ENCODE measurements at places on chromosomes 6 and 20. TPM values are rescaled to one million over a fixed set of nuclear protein-coding genes. Genes with fewer than 3 reads are reported as not detected.

- DNase-seq, result no peak
Observed at GRCh38 chr6:57329933-57330332, 12.5 kb downstream of the PRIM2 start.

DNA sequence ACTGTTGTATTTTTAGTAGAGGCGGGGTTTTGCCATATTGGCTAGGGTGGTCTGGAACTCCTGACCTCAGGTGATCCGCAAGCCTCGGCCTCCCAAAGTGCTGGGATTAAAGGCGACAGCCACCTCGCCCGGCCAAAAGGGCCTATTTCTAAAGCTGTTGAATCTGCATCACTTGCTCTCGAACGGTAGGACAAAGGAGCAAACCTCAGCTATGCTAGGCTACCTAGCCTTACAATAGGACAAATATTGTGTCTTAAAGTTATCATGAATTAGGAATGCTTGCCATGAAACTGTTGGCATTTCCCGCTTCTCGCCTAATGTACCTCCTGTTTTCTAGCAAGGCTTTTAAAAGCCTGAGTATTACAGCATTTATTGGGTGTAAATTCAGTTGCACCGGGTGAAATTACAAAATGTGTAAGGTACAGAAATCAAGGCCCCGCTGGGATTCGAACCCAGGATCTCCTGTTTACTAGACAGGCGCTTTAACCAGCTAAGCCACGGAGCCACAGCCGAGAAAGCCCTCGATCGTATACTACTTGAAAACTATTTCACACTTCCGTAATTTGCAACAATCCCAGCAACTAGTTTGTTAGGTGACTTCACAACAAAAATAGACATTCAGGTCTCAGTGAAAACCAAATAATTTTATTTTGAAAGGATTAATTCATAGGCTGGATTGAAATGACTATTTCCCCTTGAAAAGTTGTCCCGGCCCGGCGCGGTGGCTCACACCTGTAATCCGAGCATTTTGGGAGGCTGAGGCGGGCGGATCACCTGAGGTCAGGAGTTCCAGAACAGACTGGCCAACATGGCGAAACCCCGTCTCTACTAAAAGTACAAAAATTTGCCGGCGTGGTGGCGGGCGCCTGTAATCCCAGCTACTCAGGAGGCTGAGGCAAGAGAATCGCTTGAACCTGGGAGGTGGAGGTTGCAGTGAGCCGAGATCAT lies 211.6 kb upstream of the ZNF184 start:
- DNase-seq, result peak; percentile 33

GRCh38 chr6:1247056-1247455 lies 64.8 kb upstream of the FOXQ1 start:
- DNase-seq, result no peak

GRCh38 chr20:38095017-38095686 lies 61.6 kb downstream of the RPRD1B start:
- DNase-seq, result no peak

GRCh38 chr6:53441035-53441493 lies 92.3 kb upstream of the ELOVL5 start:
- no peak for DNase-seq

DNA sequence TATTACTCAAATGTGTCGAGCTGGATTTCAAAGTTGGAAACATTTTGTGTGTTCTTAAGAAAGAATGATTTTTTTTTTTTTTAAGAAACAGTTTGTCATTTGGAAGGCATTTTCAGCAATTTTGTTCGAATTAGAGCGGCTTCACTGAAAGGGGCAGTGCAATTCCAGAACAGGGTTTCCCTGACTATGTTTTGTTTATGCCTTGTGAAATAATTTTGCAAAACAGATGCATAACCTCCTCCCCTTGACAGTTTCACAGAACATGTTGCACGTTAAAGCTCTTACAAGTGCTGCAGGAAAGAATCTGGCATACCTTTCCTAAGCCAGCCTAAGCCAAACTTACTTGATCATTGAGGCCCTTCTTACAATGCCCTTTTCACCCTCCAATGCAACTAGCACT lies 216.0 kb upstream of the SSTR4 start:
- DNase-seq, result no peak

DNA sequence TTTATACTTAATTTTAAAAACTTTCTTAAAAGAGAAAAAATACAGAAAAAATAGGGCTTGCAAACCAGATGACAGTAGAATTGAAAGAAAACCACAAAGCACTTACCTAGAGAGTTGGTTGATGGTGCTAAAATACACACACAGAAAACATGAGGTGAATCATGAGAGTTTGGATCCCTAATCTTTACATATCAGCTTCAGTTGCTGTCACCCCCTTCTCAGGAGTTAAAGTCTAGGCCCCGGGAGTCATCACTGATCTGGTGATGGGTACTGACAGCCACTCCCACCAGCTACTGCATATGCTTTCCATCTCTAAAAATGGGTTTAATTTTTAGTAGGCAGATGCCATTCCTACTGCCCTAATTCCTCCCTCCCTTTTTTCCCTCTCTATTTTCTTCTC lies 16.7 kb downstream of the TSBP1 start:
- no peak for DNase-seq

DNA sequence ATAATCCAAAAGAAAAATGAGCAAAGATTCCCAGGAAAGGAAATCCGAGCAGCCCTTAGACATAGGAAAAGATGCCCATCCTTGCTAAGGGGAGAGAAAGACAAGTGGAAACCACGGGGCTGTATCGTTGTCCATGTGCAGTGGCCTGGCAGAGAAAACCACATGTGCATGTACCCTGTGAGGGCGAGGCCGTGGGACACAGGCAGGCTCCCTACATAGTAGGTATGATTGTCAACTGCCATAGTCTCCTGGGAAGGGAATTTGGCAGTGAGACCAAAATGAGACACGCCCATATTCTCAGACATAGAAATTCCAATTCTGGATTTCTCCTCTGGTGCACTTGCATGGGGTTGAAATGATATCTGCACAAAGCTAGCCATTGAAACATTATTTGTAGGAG lies 169.7 kb upstream of the SALL4 start:
- no peak for DNase-seq

DNA sequence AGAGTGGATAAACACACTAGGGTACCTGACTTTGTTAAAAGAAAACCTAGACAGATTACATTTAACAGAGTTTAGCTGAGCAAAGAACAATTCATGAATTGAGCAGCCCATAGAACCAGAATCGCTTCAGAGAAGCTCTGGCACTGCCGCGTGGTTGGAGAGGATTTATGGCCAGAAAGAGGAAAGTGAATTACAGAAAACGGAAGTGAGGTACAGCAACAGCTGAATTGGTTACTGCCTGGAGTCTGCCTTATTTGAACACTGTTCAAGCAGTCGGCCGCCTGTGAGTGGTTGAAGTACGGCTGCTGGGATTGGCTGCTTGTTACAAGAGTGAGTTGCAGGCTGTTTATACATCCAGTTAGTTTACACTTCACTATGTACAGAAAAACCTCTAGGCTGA lies 253.8 kb upstream of the CDYL start:
- DNase-seq, result no peak

GRCh38 chr20:64136004-64136710 lies 28.1 kb upstream of the MYT1 start:
- no peak for DNase-seq

TEAD3 gene
- 0.39 TPM for total RNA-seq

SMLR1 gene
- total RNA-seq, result not detected

ADGRB3 gene
- not detected for total RNA-seq

POPDC3 gene
- total RNA-seq, result not detected

DNAJC5 gene
- total RNA-seq, result 42.8 TPM

OVOL2 gene
- total RNA-seq, result not detected
